ENCODE measurements at places on chromosomes 2 and 18.

DNA sequence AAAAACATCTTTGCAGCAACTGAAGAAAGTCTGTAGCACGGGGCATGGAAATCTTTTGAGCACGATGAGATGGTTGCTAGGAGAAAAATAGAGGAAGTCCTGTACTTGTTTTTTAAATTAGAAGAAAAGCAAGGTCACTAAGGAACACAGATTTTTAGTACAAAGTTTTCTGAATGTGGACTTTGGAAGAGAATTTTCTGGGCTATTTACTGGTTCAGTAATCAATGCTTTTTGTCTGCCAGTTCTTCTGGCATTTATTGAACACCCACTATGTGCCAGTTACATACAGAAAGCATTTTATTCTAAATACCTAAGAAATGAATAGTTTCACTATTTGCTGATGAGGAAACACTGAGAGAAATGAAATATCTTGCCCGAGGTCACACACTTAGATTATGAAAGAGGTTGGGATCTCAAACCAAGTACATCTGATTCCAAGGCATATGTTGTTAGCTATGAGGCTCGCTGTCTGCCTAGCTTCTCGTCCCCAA lies 15.6 kb upstream of the MAP3K20 start:
- DNase-seq = no peak

GRCh38 chr18:774811-775210 lies 37.2 kb downstream of the YES1 start:
- DNase-seq = no peak

DNA sequence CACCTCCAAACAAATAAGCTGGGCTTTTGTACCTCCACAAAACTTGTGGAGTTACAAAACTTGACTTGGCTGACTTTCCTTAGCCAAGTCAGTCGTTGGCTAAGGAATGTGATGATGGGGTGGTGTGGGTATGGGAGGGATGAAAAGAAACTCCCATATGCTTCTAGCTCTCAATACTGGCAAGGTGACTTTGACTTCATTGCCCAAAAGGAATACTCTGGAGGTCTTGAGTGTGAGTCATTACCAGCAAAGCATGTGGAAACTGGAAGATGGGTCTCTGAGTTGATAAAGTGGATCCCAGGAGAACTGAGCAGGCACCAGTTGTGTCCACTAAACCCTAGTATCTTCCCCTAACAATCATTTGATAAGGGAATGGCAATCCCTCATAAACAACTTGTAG lies 226.7 kb downstream of the GULP1 start:
- DNase-seq = no peak

- DNase-seq = no peak
These were observed 1465.6 kb upstream of the ZEB2 start for GRCh38 chr2:145985517-145985916.

- no peak for DNase-seq
These were observed 57.0 kb downstream of the PPP4R1 start for GRCh38 chr18:9557250-9557943.

DNA sequence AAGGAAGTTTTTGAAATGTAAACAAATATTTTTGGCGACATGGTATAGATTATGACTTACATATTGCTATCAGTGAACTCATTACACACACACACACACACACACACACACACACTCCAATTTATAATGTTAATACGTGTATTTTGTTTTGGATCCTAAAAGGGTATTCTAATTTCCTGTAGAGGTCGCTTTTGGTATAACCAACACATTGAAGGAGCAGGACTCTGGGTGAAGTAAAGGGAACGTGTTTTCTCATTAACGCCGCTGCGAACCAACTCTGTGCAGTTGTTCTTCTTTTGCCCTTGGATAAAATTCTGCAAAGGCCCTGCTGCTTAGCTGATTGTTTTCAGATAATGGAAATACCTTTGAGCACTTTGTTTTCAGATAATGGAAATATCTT lies 190.4 kb downstream of the PMAIP1 start:
- DNase-seq = no peak

- DNase-seq = no peak
These were observed 251.4 kb downstream of the ANKRD30B start for GRCh38 chr18:14999085-14999975.

DNA sequence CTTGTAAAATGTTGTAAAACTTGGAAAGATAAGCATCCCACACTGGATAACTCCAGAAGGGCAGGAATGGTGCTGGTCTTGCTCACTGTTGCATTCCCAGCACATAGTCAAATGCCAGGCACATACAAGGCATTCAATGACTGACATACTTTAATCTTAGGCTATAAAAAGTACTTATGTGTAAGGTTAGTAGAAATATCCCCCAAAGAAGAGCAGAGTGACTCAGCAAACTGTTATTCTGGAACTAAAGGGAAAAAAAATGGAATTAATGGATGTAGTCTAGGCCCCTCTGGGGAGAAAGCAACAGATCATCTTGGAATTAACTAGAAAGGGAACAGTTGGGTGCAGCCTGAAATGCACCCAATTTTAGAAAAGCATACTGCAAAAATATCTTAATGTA lies 9.0 kb downstream of the ZBTB14 start:
- DNase-seq = no peak

DNA sequence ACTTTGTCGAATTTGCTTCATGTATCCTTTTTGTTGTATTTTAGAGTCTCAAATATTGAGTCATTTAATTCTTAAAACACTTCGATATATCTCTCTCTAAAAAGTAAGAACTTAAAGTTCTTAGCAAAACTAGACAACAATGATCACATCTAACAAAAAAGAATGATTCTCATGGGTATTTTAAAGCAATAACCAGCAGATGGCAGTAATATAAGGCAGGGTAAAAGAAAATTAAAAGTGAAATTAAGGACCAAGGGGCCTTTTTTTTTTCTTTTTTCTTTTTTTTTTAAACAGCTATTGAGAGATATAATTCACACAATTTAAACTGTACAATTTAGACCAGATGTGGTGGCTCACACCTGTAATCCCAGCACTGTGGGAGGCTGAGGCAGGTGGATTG lies 9.9 kb upstream of the AOX1 start:
- no peak for DNase-seq

- no peak for DNase-seq
These were observed 462.7 kb upstream of the CDH20 start for GRCh38 chr18:60870261-60871153.

- DNase-seq = no peak
These were observed 274.5 kb downstream of the SLC8A1 start for GRCh38 chr2:40177366-40177765.

DNA sequence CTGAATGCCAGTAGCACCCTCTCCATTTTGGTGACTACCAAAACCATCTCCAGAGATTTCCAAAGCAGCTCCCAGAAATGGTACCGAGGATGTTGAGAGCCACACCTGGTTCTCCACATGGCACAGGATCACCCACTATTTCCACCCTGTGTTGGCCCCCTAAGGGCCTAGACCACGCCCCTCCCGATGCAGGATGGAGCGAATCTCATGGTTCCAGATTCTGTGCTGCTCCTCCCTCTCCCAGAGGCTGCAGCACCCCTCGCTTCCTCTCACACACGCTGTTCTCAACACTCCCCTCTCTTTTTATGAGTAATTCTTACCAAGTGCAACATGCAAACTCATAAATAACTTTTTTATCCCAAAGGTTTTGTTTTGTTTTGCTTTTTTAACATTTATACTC lies 571.5 kb downstream of the STK39 start:
- no peak for DNase-seq

- DNase-seq = no peak
These were observed 43.4 kb downstream of the EPB41L3 start for GRCh38 chr18:5500158-5500939.

- DNase-seq = no peak
These were observed 64.4 kb downstream of the ZNF516 start for GRCh38 chr18:76430636-76431035.

GRCh38 chr2:9950521-9951271 lies 797 bp upstream of the GRHL1 start:
- DNase-seq = peak; percentile 78

GRCh38 chr2:36964496-36965058 lies 1.8 kb downstream of the STRN start:
- DNase-seq = no peak

DNA sequence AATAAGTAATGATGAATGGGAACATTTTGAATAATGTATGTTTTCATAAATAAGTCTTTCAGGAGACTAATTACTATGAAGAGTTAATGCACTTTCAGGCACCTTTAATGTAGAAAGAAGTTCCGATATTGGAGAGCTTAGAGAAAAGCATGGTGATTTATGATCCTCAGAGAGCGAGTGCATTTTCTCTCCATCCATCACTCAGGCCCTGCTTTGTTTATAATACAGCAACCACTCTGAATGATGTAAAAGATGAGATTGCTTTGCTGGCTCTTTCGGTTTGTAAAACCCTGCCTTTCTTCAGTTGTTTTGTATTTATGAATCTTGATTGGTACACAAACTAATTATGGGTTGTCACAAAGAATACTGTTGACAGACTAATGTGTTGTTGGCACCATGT lies 132.0 kb downstream of the NYAP2 start:
- DNase-seq = peak; percentile 94

DNA sequence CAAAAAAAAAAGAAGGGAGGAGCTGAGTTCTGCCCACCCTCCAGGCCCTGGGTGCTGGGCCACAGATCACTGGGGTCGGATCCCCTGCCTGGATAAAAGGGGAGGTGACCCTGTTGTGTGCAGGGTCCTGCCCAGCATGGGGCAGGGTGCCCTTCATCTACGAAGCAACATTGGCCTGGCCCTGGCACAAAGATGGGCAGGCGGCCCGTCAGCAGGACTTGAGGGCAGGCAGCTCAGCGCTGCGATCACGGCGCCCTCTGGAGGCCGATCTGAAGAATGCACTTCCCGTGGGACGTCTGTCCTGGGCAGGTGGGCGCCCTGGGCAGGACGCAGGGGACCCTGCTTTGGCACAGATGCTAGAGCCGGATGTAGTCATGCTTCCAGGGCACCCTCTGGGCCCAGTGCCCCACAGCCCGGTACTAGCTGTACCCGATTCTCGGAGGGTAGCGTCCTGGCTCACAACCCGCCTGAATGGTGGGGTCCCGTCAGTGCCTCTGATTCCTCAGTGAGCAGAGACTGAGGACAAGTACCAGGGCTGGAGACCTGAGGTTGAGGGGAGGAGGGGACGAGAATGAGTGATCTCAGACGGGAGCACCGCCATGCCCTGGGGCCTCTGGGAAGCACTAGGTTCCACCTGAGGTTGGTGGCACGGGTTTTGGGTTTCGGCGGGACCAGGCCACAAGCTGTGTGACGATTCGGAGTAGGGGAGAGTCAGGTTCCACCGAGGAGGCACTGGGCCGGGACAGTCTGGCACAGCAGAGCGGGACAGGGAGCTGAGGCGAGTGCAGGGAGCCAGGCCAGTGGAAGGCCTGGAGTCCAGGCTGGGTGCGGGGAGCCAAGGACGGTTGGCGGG lies 18.0 kb downstream of the ARID5A start:
- peak; percentile 18 for DNase-seq

- no peak for DNase-seq
These were observed 82.6 kb upstream of the SKOR2 start for GRCh38 chr18:47333926-47334635.

GRCh38 chr2:64017811-64018700 lies 1.2 kb downstream of the VPS54 start:
- peak; percentile 68 for DNase-seq

- peak; percentile 30 for DNase-seq
These were observed 178.0 kb downstream of the ASXL3 start for GRCh38 chr18:33755931-33756560.

DNA sequence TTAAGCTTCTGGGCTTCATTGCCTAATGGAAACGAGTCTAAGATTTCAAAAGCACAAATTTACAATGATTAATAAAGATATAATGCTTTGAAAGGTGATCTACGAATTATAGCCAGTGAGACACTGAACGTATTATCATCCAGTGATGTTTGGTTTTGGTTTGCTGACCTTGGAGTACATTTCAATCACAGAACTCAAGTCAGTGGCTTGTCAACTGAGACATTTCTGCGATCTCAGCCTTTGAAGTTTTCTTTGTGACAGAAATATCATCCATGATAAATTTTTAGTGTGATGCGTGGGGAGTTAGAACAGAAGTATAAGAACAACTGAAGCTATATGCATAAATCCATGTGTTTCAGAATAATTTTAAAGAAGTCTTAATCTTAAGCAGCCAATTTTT lies 263.8 kb downstream of the TCF4 start:
- peak; percentile 73 for DNase-seq

DNA sequence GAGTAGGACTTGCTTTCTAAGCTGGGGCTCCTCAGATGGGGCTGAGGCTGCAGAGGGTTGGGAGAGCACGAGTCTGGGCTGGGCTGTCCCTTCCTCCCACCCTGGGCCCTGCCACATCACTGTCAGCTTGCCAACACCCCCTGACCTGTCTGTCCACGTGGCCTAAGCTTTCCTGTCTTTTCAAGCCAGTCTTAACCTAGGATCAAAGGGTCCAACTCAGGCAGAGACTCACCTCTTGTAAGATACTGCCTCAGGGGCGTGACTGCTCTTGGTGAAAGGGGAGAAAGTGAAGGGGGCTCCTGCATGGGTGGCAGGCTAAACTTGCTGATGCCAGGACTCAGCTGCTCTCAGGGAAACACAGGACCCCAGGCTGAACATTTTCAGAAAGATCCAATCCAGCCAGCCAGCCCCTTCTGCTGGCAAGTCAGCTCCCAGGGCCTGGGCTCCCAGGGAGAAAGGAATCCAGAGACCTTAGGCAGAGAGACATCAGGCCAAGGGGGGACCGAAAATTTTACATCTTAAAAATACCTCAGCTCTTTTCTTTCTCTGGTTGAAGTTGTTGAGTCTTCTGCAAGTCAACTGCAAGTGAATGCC lies 144.2 kb upstream of the ID2 start:
- DNase-seq = no peak

DNA sequence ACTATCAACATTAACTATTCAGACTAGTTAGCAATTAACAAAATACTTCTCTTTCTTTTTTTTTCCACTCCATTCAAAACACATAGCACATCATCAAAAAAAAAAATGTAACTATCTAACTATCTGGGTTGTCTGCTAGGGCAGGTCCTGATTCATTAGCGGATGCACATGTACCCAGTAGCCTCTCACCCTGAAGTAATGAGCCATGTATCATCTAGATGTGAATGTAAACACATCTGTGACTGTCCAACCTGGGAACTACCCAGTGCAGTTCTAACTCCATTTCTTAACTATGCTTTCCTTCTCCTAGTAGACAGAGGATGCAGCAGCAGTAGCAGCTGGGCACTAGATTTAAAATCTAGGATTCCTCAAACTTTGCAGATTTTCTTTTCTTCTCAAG lies 183.1 kb upstream of the PIK3C3 start:
- no peak for DNase-seq

GRCh38 chr2:196391149-196391479 lies 219.7 kb upstream of the STK17B start:
- no peak for DNase-seq

- DNase-seq = no peak
These were observed 90.7 kb downstream of the MEIS1 start for GRCh38 chr2:66525606-66526005.

Measured in NCI-H1417 (cell line).